ENCODE measurements at places on chromosomes 13 and 19. TPM values are rescaled to one million over a fixed set of nuclear protein-coding genes. Genes with fewer than 3 reads are reported as not detected.

The ERICH6B gene
- total RNA-seq, result not detected

The ZNF557 gene
- total RNA-seq, result 12.0 TPM

The KIR2DL3 gene
- total RNA-seq, result not detected

The B3GLCT gene
- 27.0 TPM for total RNA-seq

The CEACAM21 gene
- total RNA-seq, result 1.5 TPM

The CGB3 gene
- 0.22 TPM for total RNA-seq

The OR4F17 gene
- not detected for total RNA-seq

The OR10H5 gene
- not detected for total RNA-seq

The CGB8 gene
- total RNA-seq, result 0.31 TPM

Data from muscle of leg (tissue), 16 donors.